ENCODE measurements at places on chromosomes 2 and 18.

DNA sequence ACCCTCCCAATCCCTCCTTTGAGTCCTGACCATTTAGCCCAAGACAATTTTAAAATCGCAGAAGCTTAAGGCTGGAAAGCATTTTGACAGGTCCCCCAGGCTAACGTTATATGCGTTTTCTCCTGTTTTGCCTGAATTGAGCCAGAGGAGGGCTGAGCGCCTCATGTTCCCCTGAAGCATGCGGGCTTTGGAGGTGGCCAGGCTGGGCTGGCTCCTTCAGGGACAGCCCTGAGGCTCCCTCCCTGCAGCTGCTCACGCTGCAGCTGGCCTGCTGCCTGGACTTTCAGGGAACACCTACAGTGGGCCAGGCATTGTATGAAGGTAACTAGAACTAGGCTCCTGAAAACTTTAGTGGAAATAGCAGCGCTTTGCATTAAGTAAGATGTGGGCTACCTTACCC lies 179.2 kb downstream of the ACKR3 start:
- no peak for DNase-seq

- no peak for DNase-seq
These were observed 38.8 kb upstream of the DARS1 start for GRCh38 chr2:136024185-136024584.

GRCh38 chr2:158312981-158313380 lies 143.6 kb downstream of the CCDC148 start:
- DNase-seq: no peak

GRCh38 chr18:805755-806110 lies 6.3 kb downstream of the YES1 start:
- DNase-seq: no peak

DNA sequence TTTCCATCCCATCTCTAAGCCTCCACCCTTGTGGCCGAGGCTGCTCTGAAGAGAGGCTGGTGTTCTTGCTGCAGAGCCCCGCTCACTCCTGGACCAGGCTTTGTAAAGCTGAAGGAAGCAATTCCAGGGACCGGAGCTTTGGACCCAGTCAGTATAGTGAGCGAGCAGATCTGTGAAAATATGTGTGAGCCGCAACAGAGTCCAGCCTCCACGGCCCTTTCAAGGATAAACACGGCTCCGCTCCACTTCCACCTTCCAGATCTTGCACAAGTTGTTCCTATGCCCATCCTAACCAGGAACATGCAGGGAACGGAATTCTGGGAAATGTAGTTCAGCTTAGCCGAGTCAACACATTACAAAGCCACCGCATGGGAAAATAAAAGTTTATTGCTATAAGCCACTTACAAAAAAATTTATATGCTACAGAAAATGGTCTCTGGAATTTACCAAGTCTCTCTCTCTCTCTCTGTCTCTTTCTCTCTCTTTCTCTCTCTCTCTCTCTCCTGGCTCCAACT lies 151.7 kb upstream of the ZNF521 start:
- no peak for DNase-seq

DNA sequence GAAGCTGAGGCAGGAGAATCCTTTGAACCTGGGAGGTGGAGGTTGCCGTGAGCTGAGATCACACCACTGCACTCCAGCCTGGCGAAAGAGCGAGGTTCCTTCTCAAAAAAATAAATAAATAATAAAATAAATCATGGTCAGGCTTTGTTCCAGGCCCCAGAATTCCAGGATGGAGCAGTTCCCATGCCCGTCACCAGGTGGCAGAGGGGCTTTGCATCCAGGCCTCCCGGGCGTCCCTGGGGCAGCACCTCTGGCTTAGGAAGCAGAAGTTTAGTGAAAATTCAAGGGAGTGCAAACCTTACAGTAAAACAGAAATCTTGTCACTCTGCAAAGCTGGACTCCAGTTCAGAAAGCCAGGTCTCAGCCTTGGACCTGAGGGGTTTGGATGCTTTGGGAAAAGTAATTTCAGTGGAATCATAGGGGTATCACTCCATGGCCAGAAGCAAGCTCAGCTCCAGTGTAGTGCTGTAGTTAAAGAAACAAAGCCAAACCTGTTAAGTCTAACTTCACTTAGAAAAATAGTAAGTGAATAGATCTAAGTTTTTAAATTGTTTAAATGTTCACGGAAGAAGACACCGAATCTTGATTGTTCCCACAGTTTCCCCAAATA lies 512.7 kb downstream of the CMPK2 start:
- DNase-seq: peak; percentile 14

GRCh38 chr2:109614715-109615636 lies 812 bp downstream of the SOWAHC start:
- DNase-seq: no peak

GRCh38 chr2:205800773-205801172 lies 118.5 kb downstream of the NRP2 start:
- no peak for DNase-seq

- no peak for DNase-seq
These were observed 882.6 kb downstream of the CPS1 start for GRCh38 chr2:211439011-211439410.

- no peak for DNase-seq
These were observed 97.2 kb downstream of the SMAD7 start for GRCh38 chr18:48853588-48853987.

DNA sequence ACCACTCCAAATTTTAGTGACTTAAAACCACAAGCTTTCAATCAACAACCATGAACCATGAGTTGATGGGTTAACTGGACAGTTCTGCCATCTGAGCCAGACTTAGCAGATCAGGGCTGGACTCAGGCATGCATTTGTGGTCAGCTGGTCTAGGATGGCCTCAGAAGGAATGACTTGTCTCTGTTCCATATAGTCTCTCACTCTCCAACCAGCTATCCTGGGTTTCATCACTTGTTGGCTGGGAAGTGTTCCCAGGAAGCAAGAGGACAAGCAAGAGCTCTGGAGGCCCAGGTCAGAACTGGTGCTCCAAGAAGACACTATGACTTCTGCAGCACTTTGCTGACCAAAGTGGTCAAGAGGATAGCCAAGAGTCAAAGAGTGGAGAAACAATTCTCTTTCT lies 17.5 kb upstream of the MAP3K20 start:
- no peak for DNase-seq

GRCh38 chr2:152241948-152242729 lies 66.6 kb upstream of the STAM2 start:
- DNase-seq: no peak

- DNase-seq: peak; percentile 78
These were observed 20.7 kb upstream of the C1QL2 start for GRCh38 chr2:119179202-119179601.

DNA sequence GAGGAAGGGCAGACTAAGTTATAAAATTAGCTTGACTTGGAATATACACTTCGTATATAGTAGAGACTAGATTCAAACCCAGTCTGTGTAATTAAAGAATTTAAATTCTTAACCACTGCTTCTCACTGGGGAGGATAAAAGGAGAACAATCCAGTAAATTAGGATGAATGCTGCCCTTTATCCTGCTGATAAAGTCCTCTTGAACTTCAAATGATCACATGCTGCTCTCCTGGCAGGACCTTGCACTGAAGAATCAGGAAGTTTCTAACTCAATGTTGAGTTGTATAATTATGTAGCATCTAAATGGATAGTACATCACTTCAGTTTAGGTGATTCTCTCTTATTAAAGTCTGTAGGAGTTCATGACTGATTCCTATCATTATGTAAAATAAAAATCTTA lies 1179.7 kb downstream of the DSC3 start:
- no peak for DNase-seq

DNA sequence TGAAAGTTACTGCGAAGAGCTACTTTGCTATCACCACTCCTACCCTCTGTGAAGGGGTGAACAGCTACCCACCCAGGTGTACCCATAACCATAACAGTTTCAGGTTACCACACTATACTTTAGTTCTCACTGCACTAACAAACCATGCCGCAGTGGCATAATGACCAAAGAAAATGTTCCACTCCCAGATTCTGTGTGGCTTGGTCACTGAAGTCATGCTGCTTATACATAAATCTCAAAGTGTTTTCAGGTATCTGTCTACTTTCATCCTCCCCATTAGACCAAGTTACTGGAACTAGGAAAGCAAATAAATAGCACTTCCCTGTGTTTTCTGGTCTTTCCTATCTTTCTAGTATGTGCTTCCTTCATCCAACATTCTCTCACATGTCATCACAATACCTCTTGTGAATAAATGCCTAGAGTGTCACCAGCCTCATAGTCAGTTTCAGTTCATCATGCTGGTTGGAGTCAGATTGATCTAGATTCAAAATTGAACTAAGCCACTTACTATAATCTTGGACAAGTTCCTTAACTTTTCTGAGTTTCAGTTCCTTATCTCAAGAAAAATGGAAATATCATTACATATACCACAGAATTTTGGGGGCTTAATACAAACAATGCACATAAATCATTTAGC lies 293.6 kb downstream of the FSIP2 start:
- DNase-seq: no peak

DNA sequence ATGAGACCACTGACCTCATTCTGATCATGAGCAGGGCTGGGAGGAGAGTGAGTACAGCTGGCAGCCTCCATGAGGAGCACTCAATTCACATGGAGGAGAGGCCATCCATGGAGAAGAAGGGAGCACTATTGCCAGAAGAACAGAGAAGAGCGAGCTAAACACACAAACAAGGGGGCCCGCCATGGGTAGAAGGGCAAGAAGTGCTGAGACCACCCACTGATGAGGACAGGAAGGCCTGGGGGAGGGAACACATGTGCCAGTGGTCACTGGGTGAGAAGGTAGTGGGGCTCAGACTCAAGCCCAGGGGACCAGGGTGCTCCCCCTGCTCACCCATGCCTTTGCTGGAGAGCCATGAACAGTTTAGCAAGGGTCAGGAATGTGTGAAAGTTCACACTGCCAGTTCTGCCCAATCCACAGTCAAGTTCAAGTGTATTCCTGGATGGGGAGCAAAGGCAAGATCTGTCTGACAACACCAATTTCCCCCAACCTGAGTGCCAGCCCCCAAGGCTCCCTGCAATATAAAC lies 57.7 kb downstream of the TTC32 start:
- no peak for DNase-seq

- DNase-seq: no peak
These were observed 32.1 kb upstream of the SP3 start for GRCh38 chr2:173997269-173997668.

DNA sequence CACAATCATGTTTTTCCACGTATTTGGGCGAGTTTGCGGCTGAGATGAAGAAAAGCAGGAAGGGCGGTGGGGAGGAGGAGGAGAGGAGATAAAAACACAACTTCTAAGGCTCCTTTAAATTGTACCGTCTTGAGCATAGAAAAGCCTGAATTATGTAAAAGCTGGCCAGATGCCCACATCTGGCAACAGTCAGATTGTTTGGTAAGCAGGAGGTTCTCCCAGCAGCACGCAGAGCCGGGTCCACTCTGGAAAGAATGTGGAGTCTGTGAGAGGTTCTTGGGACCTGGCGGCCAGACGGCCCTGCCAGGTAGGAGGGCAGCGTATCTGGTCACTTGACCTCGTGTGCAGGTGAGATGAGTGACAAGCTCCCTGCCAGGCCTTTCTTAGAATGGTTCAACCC lies 215.3 kb upstream of the APCDD1 start:
- no peak for DNase-seq

GRCh38 chr2:230262246-230262645 lies 36.7 kb downstream of the SP140 start:
- no peak for DNase-seq

GRCh38 chr18:7878265-7879211 lies 311.4 kb downstream of the PTPRM start:
- DNase-seq: no peak

GRCh38 chr18:78965917-78966792 lies 13.5 kb upstream of the SALL3 start:
- no peak for DNase-seq

DNA sequence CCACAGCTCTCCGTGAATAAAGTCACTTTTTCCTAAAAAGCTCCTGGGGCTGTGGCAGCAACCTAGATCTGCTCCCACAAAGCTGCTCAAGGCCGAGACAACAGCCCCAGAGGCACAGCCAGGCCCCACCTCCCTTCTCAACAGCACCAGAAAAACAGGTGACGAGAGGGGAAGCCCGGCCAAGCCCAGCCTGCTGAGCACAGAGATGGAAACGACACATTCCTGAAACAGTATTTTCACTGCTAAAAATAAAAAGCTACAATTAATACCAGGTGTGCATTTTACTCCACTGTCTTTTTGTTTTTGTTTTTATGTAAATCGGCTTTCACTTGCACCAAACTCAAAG lies 199.3 kb downstream of the HDAC4 start:
- DNase-seq: no peak

DNA sequence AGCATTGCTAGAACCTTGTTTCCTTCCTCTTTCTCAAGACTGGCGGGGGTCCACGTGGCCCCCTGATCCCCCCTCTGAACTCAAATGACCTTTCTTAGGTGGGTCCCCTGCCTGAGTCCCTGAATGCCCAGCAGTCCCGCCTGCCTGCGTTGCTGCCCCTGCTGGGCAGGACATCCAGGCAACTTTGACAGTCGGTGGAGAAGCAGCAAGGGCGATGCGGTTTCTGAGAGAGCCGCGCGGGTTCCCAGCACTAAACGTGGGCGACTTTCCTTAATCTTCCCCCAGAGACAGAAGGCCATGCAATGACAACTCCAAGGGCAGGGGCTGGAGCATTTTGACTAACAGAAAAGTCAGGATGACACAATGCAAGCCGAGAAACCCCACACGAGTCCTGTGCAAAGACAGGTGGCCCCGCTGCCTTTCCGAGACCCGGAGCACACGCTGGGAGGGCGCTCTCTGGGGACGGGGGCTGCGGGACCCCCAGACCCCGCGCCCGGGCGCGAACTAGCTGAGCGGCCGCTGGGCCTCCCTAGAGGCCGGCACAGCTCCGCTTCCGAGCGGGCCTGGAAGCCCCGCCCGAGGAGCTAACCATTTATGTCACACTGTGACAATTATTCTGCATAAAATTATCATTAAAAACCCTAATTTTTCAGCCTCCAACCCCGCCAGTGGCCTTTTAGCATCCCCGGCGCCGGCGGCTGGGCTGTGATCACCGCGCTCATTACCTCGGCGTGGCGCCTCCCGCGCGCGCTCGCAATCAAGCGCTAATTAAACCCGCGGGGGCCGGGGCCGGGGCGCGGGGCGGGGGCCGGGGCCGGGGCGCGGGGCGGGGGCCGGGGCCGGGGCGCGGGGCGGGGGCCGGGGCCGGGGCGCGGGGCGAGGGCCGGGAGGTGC lies 27.4 kb downstream of the ASB18 start:
- DNase-seq: no peak

DNA sequence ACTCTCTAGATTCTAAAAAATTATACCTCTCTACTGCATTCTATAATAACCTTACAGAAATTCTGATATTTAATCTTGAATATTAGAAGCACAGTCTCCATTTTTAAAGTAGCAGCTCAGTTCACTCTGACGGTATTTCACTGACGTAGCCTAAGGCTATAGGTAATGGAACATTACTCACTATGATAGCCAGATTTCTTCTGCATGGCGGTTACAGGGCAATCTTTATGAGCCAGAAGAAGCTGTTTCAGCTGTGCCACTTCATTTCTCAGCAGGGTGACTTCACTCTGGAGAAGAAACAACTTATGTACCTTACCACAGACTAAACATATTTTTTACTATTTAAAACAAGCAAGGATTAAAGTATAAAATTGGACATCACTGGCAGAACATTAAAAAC lies 75.3 kb upstream of the CHN1 start:
- no peak for DNase-seq

GRCh38 chr2:219300022-219300421 lies 9.2 kb downstream of the PTPRN start:
- DNase-seq: no peak

- DNase-seq: no peak
These were observed 66.5 kb upstream of the CCDC178 start for GRCh38 chr18:33507019-33507418.

All from H54 (cell line).